Activated CD4-positive, alpha-beta T cell treated with anti-CD3 and anti-CD28 coated beads, Interleukin-2, amount 10 ng/mL, durations not matched to agents 24 days and 14 days (primary cell): ENCODE measurements at places on chromosomes 12 and 14.

- DNase-seq, result peak; percentile 89
Measured at GRCh38 chr12:10721651-10722501, 1.2 kb downstream of the YBX3 start.

GRCh38 chr12:69906411-69907216 lies 81.6 kb downstream of the MYRFL start:
- no peak for DNase-seq

DNA sequence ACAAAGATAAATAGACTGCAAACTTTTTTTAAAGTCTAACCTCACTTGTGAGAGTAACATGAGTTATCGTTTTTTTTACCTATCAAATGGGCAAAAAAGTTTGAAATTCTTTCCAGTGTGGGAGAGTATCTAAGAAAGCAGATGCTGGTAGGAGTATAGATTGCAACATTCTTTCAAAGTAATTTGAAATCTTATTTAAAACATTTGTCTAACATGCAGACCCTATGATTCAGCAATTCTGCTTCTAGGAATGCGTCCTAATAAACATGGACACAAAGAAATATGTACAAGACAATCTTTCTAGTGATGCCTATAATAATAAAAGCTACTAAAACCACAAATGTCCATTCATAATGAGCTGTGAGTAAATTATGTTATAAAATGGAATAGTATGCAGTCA lies 110.4 kb upstream of the TMCC3 start:
- no peak for DNase-seq

DNA sequence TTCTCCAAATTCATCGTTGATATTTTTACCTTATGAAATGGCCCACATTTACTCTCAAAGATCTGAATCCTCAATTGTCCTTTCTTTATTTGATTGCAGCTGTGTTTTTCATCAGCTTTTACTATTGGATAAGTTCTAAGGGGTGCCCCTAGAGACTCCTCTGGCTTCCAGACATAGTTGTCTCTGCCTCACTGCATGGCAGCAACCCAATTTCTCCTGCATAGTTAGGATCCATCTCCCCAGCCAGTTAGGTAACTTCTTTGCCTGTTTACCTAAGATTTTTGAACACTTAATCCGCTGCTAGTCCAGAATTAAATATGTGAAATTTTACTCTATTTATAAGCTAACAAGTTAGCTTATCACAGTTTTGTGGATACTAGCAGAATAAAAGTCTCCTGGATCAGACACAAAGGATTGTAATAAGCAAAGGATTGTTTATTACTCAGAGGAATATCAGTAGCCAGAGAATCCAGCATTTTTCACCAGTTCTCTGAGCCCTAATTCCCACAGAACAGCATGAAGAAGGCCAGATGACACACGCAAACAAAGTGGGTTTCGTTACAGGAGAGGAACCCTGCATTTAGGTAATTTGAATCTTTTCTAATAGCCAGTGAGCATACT lies 101.1 kb downstream of the BBS10 start:
- no peak for DNase-seq

- no peak for DNase-seq
Measured at GRCh38 chr14:77782202-77782601, 17.7 kb upstream of the ADCK1 start.

GRCh38 chr12:118866346-118866745 lies 115.0 kb upstream of the SRRM4 start:
- DNase-seq, result no peak

DNA sequence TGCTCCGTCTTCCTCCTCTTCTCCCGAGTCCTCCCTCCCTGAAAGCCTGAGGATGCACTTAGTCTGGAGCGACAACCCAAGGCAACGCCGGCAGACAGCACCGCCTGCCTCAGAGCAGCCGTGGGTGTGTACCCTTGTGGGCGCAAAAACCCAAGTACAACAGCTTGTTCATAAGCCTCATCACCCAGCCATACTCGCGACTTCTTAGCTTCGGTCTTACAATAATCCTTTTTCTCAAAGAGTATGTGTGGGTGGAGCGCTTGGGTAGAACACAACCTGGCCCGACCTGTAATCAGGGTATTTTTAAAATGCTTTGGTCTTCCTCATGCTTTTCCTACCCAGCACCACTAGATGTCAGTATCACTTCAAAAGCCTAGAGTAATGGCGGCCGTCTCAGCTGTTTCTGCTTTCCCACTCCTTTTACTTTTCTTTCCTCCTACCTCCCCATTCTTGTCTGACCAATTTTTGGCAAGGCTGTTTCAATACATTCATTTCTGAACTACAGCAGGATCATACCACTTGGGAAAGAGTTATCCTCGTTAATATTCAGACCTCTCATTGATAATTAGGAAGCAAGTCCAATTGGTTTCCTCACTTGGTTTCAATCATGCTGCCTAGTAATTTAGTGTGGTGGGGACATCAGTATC lies 198.9 kb downstream of the EPS8 start:
- peak; percentile 85 for DNase-seq

DNA sequence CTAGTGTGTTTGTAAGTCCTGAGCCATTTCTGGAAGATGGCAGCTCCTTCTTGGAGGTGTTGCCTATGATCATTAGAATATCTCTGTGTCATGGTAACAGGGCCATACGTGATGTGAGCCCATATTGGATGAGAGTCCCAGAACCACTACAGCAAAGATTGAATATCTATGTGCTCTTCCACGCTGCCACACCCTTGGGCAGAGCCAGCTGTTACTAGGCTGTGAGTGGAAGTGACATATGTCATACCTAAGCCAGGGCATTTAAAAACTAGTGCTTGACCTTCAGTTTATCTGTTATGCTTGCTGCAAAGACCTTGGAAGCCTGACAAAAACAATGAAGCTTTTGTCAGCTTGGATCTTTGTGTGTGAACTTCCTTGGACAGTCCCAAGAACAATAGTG lies 495.1 kb upstream of the CCDC196 start:
- no peak for DNase-seq

GRCh38 chr14:21278632-21279031 lies 1.3 kb upstream of the RPGRIP1 start:
- DNase-seq, result no peak

GRCh38 chr12:58640314-58640713 lies 280.0 kb downstream of the LRIG3 start:
- DNase-seq, result no peak

- DNase-seq, result no peak
Measured at GRCh38 chr14:32230181-32230580, 27.1 kb upstream of the RNU6-8 start.

DNA sequence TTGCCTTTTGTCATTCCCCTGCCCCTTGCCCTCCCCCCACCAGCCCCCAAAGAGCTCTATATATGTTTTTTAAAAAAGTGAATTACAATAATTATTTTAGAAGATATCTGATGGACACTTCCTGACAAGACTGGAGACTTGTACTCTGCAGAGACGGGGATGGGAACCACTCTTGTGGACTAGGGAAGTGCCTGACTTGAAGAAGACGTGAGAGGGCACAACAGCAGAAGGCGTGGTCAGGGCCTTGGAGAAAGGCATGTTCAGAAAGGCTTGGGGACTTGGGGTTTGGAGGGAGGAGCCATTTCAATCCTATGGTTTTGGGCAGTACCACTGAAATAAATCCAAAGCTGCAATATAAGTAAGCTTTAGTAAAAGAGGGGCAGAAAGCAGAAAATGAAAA lies 154.7 kb downstream of the APAF1 start:
- no peak for DNase-seq

DNA sequence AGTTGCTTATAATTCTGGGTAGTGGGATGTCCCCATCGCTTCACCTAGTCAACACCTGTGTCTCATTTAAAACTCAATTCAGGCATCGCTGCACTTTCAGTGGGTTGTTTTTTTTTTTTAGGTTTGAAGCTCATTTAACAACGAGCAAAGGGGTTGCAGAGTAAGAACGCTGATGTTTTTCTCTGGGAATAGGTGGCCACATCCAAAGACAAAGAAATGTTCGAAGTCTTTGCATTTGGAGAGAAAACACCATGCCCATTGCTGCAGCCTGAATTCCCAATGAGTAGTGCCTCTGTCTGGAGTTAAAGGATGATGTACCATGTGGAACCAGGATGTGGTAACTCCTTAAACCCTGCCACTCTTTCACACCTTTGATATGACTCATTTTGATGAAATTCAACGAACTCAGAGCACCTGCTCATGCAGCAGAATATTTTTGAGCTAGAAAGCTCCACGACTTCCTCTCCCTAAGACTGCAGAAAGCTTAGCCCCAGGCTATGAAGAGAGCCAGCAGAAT lies 35.1 kb upstream of the BATF start:
- peak; percentile 75 for DNase-seq

GRCh38 chr12:105864316-105864715 lies 274.4 kb downstream of the NUAK1 start:
- DNase-seq, result no peak

DNA sequence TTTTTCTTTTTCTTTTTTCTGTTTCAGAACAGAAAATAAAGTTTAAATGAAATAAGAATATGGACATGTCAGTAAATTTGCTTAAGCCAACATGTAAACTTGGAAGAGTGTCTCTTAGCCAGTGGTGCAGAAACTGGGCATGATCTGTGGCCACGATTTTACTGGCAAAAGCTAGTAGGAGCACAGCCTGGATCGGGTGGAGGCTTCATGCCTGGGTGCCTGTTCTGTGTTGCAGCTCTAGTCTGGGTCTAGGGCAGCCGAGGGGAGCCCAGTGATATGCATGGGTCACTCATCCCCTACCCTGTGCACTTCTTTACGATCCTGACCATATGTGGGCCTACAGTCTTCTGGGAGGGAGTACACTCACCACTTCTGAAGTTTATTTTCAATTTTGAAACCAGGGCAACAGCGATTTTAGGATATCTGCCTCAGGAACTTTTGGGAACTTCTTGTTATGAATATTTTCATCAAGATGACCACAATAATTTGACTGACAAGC lies 45.6 kb upstream of the SMCO2 start:
- DNase-seq, result no peak

DNA sequence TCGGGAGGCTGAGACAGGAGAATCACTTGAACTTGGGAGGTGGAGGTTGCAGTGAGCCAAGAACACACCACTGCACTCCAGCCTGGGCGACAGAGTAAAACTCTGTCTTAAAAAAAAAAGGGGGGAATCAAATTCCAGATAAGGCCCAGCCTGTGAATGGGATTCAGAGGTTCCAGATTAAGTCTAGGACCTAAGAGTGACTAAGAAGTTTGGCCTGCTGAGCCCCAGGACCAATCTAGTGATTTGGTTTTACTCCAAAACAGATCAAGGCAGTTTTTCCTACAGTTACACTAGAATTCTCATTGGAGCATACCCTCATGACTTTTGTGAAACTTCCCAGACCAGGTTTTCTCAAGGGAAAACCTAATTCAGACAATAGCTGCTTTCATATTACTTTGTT lies 22.8 kb downstream of the EXOC5 start:
- DNase-seq, result no peak

- DNase-seq, result no peak
Measured at GRCh38 chr12:109157986-109158385, 41.6 kb downstream of the ACACB start.

GRCh38 chr12:75646329-75647210 lies 135.2 kb upstream of the KRR1 start:
- no peak for DNase-seq

DNA sequence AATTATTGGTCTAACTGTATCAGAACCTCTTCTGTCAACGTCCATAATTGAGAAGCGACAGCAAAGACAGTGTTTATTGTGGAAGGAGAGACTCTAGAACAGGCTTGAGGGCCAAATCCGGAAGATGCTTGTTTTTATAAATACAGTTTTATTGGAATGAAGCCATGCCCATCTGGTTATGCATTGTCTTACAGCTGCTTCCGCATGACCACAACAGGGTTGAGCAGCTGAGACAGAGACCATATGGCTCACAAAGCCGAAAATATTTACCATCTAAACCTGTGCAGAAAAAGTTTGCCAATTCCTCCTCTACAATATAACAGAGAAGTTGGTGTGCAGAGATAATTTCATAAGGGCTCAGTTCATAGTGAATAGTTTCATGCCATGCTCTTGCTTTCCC lies 24.5 kb downstream of the PRKAB1 start:
- DNase-seq, result no peak

GRCh38 chr14:54652188-54652587 lies 85.3 kb downstream of the SAMD4A start:
- DNase-seq, result no peak

DNA sequence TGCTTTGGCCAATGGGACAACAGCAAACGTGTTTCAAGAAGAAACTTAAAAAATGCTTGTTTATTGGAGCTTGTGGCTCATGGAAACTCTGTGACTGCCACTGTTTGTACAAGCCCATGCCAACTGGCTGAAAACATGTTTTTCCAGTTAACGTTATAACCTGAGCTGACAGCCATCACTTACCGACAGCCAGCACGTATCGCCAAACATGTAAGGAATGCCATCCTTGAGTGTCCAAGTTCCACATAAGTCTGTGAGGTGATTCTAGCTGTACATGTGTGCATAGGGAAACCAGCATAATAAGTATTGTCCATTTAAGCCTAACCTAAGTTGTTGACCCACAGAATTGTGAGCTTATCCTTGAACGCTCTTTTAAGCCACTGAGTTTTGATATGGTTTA lies 596.9 kb downstream of the TRHDE start:
- no peak for DNase-seq

DNA sequence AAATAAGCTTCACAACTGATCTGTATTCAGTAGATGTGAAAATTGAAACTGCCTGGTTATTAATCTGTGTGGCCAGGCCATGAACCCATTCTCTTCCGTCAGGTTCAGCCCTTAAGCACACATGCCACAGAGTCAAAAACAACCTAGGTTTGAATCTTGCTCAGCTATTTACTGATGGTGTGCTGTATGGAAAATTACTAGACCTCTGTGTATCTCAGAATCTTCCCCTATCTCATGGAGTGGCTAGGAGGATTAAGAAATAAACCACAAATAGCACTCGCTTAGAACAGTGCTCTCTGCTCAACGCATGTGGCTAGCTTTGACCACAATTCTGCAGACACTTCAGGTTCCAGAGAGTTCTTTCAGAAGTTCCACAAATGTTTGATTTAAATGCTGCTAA lies 240.7 kb upstream of the PLEKHG7 start:
- no peak for DNase-seq

GRCh38 chr14:36627981-36628380 lies 33.7 kb upstream of the PAX9 start:
- no peak for DNase-seq

GRCh38 chr12:75724928-75725312 lies 213.5 kb upstream of the KRR1 start:
- no peak for DNase-seq

DNA sequence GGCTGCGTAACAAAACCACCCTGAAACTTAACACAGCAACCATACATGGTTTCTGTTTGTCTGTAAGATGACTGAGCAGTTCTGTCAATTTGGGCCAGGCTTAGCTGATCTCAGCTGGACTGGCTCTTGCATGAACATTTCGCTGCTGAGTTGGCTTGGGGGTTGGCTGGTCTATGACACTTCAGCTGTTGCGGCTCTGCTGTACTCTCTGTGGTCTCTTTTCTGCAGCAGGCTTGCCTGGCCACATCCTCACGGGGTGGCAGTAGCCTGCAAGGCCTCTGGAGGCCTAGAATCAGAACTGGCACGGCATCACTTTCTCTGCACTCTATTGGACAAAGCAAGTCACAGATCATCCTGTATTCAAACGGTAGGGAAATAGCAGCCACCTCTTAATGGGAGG lies 216.2 kb downstream of the BCL11B start:
- peak; percentile 70 for DNase-seq

GRCh38 chr14:68739701-68740100 lies 53.2 kb downstream of the ZFP36L1 start:
- no peak for DNase-seq
